ENCODE measurements at places on chromosomes 5 and 9.

DNA sequence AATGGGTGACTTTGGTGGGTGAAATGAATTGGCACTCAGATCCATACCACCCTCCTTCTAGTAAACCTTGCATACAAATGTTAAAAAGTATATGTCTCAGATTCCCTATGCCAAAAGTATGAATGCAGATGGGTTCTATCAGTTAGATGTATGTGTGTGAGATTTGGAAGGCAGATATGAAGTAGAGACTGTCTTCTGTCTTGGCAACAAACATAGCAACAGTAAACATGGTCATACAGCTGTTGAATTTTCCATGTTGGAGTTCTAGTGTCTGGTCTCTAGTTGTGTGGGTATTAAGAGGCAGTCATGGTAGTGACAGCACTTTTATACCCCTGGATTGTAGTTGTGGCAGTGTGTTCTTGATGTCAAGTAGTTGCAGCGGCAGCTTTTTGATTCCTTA, 125.6 kb upstream of the PITX1 start:
- no peak for DNase-seq

DNA sequence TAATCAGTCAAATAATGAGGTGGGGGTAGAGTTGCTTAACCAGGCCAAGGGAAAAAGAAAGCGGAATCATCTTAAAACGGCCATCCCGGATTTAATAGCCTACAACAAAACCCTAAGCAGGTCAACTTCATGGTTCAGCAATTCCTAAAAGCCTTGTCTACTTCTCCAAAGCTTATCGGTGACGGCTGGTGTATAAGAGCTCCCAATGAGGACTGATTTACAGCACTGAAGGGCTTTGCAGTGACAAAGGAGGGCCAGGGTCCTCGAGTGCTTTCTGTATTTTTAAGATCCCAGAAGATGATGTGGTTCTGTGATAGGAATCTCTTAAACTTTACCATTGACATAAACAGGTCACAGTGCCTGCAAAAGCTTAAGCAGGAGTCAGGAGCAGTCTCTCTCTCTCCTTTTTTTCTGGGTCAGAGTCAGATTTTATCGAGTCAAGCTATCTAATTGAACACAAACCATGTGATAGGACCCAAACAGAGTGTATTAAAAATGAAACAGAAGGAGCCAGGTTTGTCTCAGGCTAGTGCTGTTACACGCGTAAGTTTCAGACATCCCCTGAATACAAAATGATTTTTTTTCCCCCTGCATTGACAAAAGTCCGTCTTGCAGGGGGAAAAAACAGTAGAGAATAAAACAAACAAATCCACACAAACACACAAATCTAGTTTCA, 663.6 kb upstream of the ZNF608 start:
- DNase-seq, result no peak

DNA sequence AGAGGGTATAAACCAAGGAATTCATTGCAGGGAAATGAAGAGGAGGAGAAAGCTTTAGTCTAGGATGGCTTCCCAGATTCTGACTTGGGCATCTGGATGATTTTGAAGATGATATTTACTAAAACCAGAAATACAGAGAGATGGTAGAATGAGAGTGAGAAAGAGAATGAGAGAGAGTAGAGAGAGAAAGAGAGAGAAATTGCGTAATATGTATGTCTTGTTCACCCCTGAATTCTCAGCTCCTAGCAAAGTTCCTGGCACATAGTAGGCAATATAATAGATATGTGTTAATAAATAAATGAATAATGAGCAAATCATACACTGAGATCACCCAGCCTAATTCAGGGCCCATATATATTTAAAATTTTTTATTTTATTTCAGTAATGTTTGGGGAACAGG, 1089.5 kb upstream of the DMAC1 start:
- DNase-seq, result no peak

DNA sequence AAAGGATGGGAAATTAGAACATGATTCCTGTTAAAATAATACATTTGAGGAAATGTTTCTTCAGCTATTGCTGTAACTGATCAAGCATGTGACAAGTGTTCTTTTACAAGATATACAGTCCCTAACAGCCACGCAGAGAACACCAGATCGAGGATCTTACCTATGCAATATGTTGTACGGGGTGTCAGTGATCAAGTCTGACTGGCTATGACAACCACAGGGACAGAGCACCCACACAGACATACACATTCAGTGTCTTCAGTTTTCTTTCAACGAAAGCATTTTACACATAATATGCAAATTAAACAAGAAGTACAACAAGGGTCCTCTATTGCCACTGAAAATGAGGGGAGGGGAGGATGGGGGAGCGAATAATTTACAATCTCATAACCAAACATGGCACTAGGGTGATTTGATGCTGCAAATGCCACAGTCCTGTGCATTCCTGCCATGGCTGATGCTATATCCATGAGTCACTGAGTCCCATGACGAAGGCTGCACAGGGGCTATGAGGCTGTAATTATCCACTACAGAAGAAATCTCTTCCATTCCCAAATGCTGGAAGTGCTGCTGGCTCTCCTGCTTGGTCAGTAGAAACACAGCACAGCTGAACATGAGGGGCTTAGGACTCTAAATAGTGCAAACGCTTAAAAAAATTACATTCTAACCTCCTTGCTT, 118.2 kb downstream of the KLHL3 start:
- no peak for DNase-seq

DNA sequence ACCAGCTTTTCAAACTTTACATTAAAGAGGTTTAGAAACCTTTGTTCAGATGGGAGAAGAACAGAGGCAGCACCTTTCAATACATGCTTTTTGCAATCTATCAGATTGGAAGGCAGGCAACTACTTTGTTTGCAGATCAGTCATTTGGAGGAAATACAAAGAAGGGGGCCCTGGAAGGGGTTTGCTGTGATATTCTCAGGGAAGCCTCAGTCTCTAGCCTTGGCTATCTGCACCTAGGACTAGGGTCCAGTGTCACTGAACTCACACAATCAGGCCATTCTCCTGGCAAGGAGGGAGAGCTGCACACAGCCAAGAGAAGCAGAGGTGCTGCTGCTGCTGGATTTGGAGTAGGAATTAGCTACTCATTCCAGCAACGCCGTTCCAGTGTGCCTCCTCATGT, 79.5 kb downstream of the CRB2 start:
- DNase-seq, result no peak

- no peak for DNase-seq
These were observed 11.8 kb upstream of the BTNL9 start for GRCh38 chr5:181028032-181028819.

DNA sequence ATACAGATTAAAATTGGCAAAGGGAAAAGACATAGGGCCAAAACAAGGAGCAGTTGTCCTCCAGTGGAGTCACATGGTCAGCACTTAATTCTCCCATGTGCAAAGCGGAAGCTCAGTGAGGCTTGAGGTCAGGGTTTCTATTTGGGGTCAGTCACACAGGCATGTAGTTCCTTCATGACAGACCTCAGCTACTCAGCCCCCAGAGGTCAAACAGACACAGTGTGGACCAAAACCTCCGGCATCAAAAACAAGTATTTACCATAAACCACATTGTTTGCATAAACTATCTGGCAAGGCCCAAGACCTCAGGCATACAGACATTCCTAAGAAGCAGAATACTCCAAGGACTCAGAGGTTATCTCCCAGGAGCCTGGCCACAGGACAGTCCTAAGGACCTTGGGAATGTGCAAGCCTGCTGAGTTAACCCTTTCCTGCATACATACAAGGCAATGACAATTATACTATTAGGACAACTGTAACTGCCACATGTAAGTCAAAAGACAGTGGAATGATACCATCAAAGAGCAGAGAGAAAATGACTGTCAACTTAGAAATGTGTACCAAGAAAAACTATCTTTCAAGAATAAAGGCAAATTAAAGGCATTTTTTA, 28.7 kb upstream of the FNIP1 start:
- no peak for DNase-seq

- DNase-seq, result no peak
These were observed 471.4 kb downstream of the MAN2A1 start for GRCh38 chr5:110161162-110161561.

DNA sequence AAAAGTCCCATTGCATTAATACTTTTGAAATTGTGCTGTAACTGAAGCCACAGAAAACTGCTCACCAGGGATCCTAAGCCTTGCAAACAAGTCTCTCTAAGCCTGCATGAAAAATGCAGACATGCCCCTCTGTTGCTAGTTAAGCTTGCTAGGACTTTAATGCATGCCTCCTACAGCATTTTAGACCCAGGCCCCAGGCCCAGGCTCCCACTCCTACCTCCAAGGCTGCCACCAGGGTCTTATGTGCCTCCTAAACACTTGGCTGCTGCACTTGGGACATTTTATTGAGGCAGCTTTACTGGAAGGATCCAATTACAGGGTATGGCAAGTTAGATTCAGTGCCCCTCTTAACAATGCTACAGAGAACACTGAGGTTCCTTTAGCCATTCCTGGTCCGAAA, 467.3 kb upstream of the CLINT1 start:
- DNase-seq, result no peak

DNA sequence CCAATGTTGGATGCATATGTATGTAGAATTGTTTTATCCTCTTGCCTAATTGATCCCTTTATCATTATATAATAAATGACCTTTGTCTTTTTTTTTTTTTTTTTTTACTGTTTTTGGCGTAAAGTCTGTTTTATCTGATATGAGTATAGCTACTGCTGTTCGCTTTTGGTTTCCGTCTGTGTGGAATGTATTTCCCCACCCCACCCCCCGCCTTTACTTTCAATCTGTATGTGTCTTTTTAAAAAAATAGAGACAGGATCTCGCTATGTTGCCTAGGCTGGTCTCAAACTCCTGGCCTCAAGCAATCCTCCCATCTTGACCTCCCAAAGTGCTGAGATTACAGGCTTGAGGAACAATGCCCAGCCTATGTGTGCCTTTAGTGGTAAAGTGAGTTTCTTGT, 11.3 kb downstream of the AHRR start:
- DNase-seq, result peak; percentile 84

DNA sequence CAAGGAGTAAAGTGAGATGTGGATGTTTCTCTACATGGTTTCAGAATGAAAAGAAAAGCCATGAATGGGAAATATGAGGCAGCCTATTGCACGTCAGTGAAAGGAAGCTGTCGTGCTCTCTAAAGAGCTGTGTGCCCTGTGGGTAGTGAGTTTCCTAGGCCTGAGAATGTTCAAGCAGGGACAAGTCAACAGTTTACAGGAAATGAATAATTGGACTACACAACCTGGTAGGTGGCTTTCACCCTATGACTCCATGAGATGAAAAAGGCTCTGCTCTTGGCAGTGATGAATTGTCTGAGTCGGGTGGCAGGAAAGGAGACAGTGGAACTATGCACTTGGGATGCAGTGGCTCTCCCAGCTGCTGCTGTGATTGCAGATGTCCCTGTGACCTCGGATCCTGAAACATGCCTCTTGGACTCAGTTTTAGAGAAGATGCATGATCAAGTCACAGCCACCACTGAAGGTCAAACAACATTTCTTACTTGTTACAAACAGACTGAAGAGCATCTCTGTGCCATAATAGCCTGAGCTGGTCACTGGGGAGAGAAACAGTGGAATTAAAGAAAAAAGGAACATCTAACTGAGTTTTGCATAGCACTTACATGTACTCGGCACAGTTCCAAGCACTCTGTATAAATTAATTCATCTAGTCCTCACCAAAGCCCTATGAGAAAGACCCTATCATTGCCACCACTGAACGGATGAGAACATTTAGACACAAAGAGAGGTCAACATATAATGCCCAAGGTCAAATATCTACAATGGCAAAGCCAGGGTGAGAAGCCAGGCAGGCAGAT, 293.7 kb downstream of the SPOCK1 start:
- DNase-seq, result no peak

GRCh38 chr9:108167136-108167900, 677.7 kb upstream of the KLF4 start:
- DNase-seq, result no peak

GRCh38 chr5:119288379-119289033, 67.3 kb upstream of the TNFAIP8 start:
- no peak for DNase-seq

DNA sequence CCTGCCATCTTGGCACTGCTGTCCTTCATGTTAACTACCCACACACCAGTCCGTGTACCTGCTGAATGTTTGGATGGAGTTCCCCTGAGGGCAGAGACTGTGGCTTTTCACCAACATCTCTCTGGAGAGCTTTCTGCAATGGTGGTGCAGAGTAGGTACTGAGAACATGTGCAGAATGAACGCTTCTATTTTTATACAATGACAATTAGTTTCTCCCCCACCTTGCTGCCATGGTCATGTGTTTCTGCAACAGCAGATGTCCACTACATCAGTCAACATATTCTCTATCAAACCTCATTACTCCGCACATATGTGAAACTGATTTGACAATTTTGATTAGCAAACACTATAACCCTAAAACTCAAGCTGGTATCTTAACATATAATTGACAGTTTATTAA, 14.5 kb downstream of the PTCH1 start:
- no peak for DNase-seq

DNA sequence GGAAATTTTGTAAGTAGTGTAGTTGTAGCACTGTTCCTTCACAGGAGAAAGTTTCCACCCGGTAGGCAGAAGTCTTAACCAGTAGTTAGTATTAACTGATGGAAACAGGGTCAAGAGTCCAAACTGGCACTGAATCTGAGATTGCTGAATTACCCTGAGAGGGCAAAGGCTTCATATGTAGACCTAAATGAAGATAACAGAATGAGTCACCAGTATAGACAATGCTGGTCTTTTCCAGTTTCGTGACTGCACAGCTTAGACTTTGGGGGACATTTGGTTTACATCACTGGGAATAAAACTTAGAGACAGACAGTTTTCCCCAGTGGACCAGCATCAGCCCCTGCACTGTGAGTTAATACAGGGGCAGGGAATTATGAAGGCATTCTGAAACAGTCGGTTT, 60.5 kb downstream of the PCSK5 start:
- DNase-seq, result no peak
